ENCODE measurements at places on chromosomes 1 and 21.

DNA sequence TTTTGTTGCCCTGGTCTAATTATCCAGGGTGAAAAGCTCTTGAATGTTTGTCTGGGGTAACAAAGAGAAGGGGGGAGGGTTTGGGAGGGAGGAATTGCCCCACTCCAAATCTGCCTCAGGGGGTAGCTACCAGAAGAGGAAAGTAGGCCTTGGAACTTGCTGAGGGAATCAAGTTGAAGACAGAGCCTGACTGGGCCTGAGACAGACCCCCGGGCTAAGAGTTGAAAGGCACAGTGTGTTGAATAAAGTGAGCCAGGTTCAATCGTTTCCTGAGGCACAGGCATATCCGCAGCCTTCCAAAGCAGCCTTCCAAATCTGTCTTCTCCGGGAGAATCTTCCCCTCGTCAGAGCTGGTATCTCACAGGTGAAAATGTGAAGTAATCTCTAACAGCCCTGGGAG lies 96.6 kb downstream of the LRIG2 start:
- no peak for DNase-seq

DNA sequence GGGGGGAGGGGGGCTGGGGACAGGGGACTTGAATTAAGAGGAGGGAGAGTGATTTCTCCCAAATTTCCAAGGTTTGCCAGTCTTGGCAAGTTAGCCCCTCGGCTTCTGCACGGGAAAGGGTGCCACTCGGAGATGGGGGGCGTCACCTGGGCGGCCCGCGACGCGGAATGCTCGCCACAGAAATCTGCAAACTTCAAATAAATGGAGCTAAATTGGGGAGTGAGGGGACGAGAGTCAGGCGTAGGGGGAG lies 885 bp upstream of the SSBP3 start:
- no peak for DNase-seq

DNA sequence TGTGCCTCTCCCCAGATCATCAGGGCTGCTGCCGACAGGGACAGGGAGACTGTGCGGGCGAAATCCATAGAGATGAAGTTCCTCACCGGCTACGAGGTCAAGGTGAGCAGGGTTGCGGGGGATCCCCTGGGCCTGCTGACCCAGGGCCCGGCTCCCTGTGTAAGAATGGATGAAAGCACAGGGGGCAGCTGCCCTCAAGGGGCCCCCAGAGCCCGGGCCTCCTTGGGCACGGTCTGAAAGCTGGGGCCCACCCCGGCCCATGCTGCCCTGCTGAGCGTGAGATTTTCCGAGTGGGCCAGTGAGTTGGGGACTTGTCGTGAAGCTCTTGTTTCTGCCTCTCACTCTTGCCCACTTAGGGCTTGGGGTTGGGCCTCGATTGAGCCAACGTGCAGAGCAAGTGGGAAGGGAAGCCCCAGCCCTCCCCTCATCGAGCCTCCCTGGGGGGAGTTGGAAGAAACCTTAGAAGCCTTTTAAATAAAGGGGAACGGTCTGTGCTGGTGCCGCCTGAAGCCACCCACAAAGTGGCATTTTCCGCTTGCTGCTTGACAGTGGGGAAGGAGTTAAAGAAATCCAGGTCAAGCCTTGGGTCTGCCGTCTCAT lies 45.2 kb downstream of the COQ8A start:
- no peak for DNase-seq

DNA sequence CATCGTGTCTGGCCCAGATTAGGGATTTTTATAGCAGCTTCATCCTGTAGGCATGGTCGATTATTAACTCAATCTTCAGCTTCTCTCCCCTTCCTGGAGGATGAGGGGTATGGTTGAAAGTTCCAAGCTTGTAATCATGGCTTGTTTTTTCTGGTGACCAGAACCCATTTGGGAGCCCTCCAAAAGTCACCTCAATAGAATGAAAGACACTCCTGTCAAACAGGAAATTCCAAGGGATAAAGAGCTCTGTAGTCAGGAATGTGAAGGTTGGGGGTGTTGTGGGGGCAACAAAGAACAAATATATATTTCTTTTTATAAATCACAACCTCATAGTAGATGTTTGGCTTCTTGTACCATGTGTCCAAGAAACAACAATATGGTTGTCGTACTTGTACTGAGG lies 212.7 kb upstream of the ESRRG start:
- no peak for DNase-seq

- DNase-seq, result peak; percentile 42
Measured at GRCh38 chr1:62271948-62272728, 47.1 kb downstream of the KANK4 start.

GRCh38 chr1:232648316-232648715 lies 18.4 kb upstream of the SIPA1L2 start:
- DNase-seq, result no peak

GRCh38 chr1:227947676-227948492 lies at the start of gene WNT9A:
Gene WNT9A (minus strand): TSS chr1:227947932. CDS start chr1:227947887, 45 bp downstream.
- no peak for DNase-seq

DNA sequence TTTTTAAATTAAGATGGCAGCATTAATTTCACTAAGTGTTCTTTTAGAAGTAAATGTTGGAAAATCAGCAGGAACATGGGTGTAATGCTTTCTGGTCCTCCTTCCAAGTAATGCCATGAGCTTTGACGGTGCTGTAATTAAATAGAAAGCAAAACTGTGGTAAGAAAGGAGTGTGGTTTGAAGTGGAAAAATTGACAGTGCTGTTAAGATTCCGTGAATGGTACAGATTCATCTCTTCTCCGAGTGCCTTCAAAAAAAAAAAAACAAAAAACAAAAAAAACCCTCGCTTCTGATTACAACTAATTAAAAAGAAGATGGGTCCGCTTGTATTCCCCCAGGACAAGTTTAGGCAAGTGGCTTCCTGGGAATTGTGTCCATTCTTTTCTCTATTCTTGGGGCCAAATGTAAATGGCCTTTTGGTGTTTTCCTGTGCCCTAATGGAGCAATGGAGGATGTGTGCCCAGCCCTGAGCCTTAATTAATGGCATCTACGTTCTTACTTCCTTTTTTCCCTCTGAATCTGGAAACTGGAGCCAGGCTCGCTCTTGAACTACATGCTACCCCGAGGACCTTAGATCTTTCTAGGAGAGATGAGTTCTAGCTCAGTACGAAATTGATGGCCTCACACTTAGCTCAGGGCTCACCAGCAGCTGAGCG lies 5.1 kb downstream of the LMO4 start:
- DNase-seq, result no peak
